Kidney glomerular epithelial cell (primary cell): ENCODE measurements at places on chromosomes 1 and 21.

DNA sequence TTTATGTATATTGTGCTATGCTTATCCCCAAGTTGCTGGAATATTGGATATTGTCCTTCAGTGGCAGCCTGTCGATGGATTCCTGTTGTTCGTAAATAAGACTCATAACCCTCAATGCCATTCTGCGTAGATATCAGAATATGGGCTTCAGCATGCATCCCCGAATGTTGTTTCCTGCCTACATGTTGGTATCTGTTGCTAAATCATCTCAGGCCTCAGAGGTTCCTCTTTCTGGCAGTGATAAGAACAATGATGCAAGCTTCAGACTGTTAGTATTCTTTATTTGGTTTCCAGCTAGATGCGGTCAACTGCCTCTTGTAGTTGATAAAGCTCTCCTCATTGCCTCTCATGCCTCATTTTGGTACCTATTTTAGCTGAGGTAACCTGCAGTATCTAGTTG lies 2082.6 kb downstream of the MRPL39 start:
- DNase-seq: no peak

GRCh38 chr1:56302878-56303277 lies 276.5 kb downstream of the PLPP3 start:
- DNase-seq: peak; percentile 46

- DNase-seq: no peak
These were observed 14.6 kb downstream of the SLC35E2B start for GRCh38 chr1:1677718-1678580.

DNA sequence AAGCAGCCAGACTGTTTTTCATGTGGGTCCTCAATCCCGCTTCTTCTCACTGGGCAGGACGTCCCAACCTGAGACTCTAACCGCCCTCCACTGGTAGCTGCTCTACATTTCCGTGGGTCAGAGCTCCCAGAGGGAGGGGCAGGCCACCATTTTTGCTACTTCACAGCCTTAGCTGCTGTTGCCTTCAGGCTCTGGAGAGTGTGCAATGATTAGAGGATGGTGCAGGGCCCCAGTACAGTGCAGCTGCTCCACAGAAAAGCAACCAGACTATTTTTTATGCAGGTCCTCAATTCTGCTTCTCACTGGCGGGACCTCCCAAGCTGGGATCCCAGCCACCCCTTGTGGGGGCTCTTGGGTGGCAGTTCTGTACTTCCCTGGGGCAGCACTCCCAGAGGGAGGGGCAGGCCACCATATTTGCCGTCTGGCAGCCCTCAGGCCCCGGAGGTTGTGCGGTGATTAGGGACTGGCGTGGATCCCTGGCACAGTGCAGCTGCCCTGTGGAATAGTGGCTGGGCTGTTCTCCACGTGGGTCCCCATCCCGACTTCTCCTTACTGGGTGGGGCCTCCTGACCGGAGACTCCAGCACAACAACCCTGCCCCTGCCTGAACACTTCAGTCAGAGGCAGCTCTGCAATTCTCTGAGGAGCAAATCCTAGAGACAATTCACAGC lies 647.6 kb upstream of the PKN2 start:
- no peak for DNase-seq

GRCh38 chr1:190597294-190597693 lies 119.6 kb upstream of the BRINP3 start:
- DNase-seq: no peak

DNA sequence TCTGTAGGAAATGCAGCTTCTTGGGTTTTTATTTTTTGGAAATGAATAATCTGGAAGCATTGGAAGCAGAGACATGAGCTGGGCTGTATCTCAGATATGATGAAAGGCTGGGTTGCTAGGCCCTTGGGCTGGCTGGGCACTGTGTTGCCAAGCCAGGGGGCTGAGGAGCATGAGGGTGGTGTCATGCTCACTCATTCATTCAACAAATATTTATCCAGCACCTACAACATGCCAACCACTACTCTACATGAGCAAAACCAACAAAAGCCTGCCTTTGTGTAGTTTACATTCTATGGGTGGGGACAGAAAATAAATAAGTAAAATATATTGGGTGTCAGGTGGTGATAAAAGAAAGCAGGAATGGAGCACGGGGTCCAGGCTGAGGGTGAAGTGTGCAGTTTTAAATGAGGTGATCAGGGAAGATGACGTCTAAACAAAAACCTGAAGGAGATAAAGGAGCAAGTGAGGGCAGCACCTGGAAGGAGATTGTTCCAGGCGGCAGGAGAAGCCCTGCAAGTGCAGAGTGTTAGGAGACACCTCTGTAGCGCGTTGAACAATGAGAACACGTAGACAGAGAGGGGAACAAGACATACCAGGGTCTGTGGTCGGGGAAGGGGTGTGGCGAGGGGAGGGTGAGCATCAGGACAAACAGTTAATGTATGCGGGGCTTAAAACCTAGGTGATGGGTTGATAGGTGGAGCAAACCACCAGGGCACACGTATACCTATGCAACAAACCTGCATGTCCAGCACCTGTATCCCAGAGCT lies 10.9 kb downstream of the TAGLN2 start:
- DNase-seq: no peak

DNA sequence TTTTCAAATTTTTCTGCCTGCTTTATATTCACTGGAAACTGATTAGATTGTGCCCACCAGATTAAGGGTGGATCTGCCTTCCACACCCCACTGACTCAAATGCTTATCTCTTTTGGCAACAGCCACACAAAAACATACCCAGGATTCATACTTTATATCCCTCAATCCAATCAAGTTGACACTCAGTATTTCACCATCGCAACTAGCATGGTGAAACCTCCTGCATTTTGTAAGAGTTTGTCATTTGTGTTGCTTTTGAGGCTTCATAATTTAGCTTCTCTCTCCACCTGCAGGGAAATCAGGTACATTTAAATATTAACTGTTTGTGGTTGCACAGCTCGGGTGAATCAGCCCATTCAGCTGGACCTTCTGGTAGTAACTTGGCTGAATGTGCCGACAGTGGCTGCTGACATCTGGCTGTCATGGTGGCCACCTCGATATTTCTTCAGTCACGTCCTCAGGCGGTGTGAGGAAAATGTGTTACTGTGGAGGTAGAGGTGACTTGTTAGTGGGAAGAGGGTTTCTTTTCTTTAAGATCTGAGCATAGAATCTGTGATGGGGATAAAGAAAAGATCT lies 224.0 kb downstream of the PTBP2 start:
- no peak for DNase-seq

- peak; percentile 57 for DNase-seq
These were observed 445.6 kb downstream of the PLPP3 start for GRCh38 chr1:56133522-56134472.

DNA sequence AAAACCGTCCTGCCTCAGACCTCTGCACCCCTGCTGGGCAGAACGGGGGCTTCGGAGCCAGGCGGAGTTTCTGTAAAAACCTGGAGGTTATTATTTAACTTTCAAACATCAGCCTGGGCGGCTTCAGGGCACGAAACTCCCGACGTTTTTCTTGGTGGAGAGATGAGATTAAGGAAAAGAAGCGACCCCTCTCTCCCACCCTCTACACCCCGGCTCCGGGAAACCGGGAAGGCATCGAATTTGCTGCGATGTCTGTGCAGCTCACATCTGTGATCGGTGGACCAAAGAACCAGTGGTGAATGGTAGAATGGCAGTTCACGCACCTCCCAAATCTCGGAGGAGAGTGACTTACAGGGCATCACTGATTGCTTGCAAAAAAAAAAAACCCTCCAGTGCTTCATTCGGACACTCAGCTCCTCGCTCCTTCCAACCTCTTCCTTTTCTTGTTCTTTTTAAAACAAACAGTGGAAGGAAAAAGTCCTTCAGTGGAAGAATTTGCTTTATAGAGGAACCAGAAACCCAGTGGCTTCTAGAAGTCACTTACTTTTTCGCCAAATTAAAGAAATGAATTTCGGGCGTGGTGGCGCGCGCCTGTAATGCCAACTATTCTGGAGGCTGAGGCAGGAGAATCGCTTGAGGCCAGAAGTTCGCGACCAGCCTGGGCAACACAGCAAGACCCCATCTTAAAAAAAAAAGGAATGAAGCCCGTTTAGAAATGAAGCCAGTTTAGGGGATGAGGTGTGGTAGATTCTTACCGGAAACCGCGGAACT lies 884 bp downstream of the PHACTR4 start:
- peak; percentile 36 for DNase-seq

DNA sequence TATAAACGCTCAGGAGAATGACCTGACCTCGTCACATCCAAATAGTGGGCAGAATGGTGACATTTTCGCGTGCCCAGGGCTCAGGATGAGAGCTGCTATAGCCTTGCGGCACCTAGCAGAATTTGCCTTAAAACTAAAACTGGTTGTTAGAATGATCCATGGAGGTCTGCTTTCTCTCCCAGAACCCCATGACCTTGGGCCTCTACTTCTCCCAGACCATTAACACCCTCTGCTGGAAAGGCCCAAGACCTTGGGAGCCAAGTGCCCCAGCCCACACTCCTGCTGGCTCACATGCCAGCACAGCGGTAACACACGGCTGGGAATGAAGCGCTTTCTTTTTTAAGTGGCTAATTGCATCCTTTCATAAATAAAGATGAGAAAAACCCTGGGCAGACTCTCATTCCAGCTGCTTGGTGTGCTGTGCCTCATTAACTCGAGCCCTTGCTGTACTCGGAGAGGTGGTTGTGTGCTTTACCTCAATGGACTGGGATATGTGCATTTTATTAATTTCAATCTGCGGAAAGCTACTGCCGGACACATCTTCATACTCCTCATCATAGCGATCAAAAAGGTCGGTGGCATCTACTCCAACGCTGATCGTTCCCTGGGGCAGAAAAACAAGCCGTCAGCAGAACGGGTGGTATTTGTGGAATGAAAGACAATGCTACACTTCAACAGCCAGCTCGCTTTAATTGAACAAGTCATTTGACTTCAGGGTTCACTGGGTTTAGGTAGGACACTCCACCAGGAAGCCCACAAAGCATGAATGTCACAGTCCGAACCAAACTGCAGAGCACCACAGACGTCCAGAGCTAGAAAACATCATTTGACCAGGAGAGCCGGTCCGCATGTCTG lies 29.0 kb downstream of the THAP3 start:
- DNase-seq: peak; percentile 87

DNA sequence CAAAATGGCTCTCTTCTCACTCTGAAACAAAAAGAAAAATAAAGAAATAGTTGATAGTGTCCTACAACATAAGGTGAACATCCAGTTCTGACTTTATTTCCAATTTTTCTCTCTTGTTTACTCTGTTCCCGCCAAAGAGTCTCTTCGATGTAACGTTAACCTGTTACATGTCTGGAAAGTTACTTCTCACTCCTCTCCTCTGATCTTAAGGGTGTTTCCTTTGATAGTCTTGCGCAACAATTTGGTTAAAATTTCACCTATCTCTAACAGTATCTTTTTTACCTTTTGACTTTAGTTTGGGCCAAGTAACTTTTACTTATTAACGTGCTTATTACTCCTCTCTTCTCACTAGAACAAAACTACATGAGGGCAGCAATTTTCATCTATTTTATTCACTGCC lies 1450.2 kb downstream of the BRINP3 start:
- DNase-seq: no peak

- no peak for DNase-seq
These were observed 1899.9 kb downstream of the NCAM2 start for GRCh38 chr21:22898051-22898665.

DNA sequence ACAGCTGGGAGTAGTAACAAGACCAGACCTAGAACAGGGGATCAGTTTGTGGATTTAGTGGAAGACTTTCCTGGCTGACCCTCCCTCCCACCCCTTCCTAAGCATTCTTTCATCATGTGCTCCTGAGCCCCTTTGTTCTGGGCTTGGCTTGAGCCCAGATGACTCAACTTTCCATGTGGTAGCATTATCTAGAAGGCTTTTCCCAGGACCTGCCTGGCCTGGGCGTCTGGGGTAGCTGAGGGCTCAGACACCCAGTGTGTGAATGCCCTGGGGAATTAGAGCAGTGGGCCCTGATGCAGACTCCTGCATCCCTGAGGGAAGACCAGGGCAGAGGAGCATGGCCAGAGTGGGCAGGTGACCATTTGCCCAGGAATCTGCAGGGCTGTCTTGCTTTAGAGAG lies 44.1 kb upstream of the TSPAN2 start:
- DNase-seq: peak; percentile 45

GRCh38 chr1:5415606-5416005 lies 576.6 kb downstream of the NPHP4 start:
- DNase-seq: no peak

- DNase-seq: no peak
These were observed 65.9 kb upstream of the LBR start for GRCh38 chr1:225493591-225494246.

- no peak for DNase-seq
These were observed 118.0 kb upstream of the PLPPR4 start for GRCh38 chr1:99146129-99146848.
